ENCODE measurements at places on chromosomes 7 and 10.

- DNase-seq = no peak
Observed at GRCh38 chr10:26869528-26869927, 8.8 kb upstream of the ABI1 start.

DNA sequence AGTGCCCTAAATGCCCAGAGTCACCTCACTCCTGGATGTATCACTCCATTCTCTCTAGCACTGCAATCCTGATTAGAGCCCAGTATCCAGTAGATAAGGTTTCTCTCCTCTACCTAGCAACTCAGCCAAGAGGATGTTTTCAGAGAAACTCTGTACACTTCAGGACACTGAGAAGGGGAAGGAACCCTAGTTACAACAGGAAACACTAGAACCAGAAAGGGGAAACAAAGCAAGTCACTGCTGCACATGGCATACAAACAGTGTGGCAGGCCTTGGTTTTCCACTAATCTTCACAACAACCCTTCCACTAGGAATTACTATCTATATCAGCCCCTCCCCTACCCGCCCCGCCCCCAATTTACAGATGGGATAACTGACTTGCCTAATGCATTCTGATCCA is 1.6 kb downstream of the FAM204A start:
- DNase-seq = peak; percentile 17

DNA sequence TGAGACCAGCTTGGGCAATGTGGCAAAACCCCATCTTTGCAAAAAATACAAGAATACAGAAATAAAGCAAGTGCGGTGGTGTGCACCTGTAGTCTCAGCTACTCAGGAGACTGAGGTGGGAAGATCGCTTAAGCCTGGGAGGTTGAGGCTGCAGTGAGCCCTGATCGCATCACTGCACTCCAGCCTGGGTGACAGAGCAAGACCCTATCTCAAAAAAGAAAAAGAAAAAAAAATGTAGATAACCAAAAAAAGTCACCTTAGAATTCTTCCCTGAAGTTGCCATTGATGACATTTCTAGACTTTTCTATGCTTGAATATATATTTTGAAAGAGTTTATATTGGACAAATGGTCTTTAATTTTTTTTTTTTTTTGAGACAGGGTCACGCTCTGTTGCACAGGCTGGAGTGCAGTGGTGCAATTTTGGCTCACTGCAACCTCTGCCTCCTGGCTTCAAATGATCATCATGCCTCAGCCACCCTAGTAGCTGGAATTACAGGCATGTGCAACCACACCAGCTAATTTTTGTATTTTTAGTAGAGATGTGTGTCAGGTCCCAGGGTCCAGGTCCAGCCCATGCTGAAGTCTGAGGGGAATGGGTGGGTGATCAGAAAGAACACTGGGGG is 35.1 kb upstream of the MTPAP start:
- no peak for DNase-seq

- DNase-seq = no peak
Observed at GRCh38 chr7:134826105-134826504, 46.7 kb downstream of the CALD1 start.
